ENCODE measurements at places on chromosomes 2 and 18. TPM values are rescaled to one million over a fixed set of nuclear protein-coding genes. Genes with fewer than 3 reads are reported as not detected.

DNA sequence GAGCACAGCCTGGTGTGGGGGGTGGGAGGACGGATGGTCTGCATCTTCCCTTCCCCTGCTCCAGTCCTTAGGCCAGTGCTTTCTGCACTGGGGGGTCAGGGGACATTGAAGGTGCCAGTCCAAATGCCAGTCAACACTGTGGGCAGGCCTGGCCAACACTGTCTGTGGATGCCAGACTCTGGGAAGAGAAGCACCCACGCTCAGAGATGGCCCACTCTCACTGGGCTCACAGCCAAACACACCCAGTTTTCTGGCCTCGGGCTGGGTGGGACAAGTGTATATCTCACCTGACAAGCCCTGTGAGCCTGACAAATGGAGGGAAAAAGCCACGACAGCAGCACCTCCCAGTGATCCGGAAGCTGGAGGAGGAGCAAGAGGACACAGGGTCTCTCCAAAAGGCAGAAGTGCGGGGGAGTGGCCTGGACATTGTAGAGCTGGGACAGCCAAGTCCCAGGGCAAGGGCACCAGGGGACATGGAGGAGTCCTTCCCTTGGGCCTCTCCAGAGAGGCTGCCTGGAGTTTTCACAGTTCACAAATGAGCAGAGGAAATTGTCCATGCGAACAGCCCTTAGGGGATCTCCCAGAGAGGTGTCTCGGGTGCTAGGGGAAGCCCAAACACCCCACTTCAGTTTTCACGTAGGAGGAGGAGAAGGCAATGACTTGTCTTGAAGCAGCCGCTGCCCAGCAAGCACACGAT is 79.3 kb downstream of the SDC1 start:
- H3K36me3 ChIP-seq: peaks cover 8% of the 10 kb centered on the region
- no peak for DNase-seq
- no peaks in the 10 kb centered on the region for H3K27me3 ChIP-seq
- peaks cover 43% of the 10 kb centered on the region for H3K4me1 ChIP-seq
- H3K27ac ChIP-seq: no peak overlapping the region
- no peak overlapping the region for H3K4me3 ChIP-seq

The SCN3A gene
- not detected for total RNA-seq

DNA sequence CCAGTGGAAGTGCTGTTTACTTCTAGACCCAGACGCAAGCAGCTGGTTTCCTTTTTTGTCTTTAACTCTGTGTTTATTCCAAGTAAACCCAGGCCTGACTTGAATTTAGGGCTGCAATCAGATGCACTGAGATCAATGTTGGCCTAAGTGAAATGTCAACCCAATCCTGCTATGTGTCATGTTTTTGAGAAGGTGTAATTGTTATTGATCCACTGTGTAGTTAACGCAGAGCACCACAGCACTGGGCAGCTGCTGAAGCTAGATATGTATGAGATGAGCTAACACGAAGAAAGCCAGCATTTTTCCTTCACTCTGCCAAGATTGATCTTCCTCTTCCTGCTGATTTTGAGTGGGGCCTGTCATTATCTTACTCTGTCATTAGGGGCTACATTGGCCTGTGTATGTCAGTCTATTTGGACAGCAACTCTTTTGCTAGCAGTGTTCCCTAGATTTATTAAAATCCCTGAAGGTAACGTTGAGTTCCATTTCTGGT is 18.9 kb upstream of the DLX1 start:
- H3K27me3 ChIP-seq: no peaks in the 10 kb centered on the region
- peaks cover 6% of the 10 kb centered on the region for H3K36me3 ChIP-seq
- no peak for DNase-seq
- H3K4me1 ChIP-seq: peaks cover 6% of the 10 kb centered on the region

DNA sequence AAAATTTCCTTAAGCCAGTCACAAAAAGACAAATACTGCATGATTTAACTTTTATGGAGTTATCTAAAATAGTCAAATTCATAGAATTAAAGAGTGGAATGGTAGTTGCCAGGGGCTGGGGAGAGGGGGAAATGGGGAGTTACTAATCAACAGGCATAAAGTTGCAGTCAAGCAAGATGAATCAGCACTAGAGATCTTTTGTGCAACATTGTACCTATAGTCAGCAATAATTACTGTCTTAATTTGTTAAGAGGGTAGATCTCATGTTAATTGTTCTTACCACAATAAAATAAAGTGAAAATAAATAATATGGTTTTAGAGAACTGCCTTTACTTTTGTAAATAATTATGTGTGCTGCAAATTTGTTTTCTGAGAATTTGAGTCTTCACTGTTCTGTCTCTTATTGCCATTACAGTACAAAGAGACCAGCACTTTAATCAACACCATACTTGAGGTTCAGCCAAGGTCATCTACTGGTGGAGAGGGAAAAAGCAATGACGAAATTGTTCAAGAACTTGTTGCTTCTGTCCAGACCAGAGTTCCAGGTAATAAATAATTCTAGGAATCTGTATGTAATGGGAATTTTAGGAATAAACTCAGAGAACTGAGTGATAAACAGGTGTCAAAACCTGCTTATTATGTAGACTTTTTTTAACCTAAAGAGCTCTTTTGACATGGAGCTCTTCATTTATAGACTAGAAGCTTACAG is 75.5 kb downstream of the TRABD2A start:
- DNase-seq: peak; percentile 29
- no peaks in the 10 kb centered on the region for H3K36me3 ChIP-seq
- H3K27me3 ChIP-seq: no peaks in the 10 kb centered on the region
- no peak overlapping the region for H3K27ac ChIP-seq

DNA sequence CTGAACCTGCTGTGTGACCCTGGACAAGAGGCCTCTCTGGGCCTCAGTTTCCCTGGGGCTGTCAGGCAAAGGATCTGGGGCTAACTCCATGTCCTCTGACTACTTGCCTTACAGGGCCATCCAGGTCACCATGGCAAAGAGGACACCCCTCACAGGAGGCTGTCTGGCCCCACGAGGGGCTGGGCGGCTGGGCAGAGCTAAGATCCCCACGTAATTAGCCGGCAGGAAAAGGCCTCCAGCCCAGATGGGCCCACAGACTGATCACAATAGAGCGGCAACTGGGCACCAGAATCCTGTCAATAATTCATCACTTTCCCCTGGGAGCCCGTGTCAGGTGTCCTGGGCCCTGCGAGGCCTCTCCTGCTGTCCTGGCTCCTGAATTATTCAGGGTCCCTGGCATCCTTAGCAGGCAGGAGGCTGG is 44.8 kb upstream of the OTOF start:
- H3K36me3 ChIP-seq: no peaks in the 10 kb centered on the region
- no peak overlapping the region for H3K27ac ChIP-seq
- no peak for DNase-seq
- no peak overlapping the region for H3K4me3 ChIP-seq
- H3K27me3 ChIP-seq: peaks cover 41% of the 10 kb centered on the region

DNA sequence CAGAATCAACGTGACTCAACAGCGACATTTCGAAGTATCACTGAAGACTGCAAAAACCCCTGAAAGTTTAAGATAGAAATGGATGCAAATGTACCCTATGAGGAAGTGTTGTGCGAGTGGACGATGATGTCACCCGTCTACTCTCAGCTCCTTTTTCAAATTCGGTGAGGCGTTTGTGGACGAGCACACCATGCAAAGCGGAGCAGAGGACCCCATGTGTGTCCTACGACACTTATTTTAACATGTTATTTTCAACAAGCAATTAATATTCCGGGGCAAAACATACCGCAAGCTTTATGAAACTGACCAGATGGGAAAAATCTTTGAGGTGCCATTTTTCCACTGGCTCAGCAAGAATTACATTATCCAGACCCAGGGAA is 2.0 kb downstream of the PXDN start:
- peak overlapping the region; percentile 79 for H3K4me3 ChIP-seq
- H3K36me3 ChIP-seq: peaks cover 24% of the 10 kb centered on the region
- peaks cover 7% of the 10 kb centered on the region for H3K4me1 ChIP-seq
- DNase-seq: no peak

DNA sequence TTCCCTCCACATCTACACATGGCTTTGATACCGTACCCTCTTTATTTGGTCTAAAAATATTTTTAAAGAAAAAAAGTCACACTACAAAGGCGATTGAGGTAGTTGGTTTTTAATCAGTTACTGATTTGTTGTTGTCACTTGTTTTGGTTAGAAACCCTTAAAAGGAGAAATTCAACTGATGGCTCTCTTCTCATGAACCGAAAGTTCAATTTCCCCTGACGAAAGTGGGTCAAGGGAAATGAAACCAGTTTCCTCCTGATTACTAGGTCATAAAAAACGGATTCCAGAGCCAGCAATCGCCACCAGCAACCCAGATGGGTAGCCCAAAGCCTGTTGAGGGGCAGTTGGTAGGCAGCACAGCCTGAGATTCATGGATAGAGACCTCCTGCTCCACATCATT is 63.2 kb downstream of the DLGAP1 start:
- peaks cover 8% of the 10 kb centered on the region for H3K4me1 ChIP-seq
- H3K27ac ChIP-seq: no peak overlapping the region
- H3K36me3 ChIP-seq: no peaks in the 10 kb centered on the region
- no peaks in the 10 kb centered on the region for H3K27me3 ChIP-seq
- no peak overlapping the region for H3K4me3 ChIP-seq

DNA sequence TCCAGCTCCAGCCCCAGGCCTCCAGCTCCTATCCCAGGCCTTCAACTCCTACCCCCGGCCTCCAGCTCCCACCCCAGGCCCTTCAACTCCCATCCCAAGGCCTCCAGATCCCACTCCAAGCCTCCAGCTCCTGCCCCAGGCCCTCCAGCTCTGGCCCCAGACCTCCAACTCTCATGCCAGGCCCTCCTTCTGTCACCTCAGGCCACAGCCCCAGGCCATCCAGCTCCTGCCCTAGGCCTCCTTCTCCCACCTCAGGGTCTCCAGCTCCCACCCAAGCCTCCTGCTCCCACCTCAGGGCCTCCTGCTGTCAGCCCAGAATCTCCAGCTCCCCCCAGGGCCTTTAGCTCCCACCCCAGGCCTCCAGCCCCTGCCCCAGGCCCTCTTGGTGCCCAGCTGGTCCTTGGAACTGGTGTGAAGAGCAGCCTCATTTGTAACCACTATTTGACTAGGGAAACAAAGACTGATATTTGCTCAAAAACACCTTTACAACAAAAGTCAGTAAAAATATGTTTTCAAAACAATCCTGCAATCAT is 67.8 kb upstream of the SALL3 start:
- no peaks in the 10 kb centered on the region for H3K27me3 ChIP-seq
- H3K36me3 ChIP-seq: no peaks in the 10 kb centered on the region
- no peak overlapping the region for H3K27ac ChIP-seq
- no peak for DNase-seq
- no peak overlapping the region for H3K4me3 ChIP-seq

- DNase-seq: peak; percentile 41
- H3K4me1 ChIP-seq: no peaks in the 10 kb centered on the region
- no peaks in the 10 kb centered on the region for H3K27me3 ChIP-seq
- no peak overlapping the region for H3K4me3 ChIP-seq
- H3K36me3 ChIP-seq: no peaks in the 10 kb centered on the region
- H3K27ac ChIP-seq: no peak overlapping the region
Observed at GRCh38 chr2:126482582-126483464, 173.1 kb upstream of the GYPC start.

- no peaks in the 10 kb centered on the region for H3K27me3 ChIP-seq
- H3K4me3 ChIP-seq: peak overlapping the region; percentile 30
- no peak for DNase-seq
- peaks cover 7% of the 10 kb centered on the region for H3K36me3 ChIP-seq
- H3K27ac ChIP-seq: peak overlapping the region; percentile 76
Observed at GRCh38 chr2:55012672-55013484, 37.4 kb downstream of the RTN4 start.

DNA sequence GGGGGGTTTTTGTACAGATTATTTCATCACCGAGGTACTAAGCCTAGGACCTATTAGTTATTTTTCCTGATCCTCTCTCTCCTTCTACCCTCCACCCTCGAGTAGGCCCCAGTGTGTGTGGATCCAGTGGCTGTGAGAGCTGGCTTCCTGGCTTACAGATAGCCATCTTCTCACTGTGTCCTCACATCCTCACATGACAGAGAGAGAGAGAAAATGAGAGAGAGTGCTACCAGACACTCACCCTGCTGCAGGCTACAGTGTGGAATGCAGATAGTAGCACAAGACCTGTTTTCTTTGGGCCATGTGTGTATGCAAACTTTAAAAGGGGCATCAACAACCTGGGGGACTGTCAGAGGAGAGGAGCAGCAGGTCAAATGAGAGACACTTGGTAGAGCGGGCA is 9.5 kb downstream of the KCNK3 start:
- H3K4me1 ChIP-seq: no peaks in the 10 kb centered on the region
- no peak overlapping the region for H3K4me3 ChIP-seq
- H3K27ac ChIP-seq: no peak overlapping the region

The FSHR gene
- not detected for total RNA-seq

DNA sequence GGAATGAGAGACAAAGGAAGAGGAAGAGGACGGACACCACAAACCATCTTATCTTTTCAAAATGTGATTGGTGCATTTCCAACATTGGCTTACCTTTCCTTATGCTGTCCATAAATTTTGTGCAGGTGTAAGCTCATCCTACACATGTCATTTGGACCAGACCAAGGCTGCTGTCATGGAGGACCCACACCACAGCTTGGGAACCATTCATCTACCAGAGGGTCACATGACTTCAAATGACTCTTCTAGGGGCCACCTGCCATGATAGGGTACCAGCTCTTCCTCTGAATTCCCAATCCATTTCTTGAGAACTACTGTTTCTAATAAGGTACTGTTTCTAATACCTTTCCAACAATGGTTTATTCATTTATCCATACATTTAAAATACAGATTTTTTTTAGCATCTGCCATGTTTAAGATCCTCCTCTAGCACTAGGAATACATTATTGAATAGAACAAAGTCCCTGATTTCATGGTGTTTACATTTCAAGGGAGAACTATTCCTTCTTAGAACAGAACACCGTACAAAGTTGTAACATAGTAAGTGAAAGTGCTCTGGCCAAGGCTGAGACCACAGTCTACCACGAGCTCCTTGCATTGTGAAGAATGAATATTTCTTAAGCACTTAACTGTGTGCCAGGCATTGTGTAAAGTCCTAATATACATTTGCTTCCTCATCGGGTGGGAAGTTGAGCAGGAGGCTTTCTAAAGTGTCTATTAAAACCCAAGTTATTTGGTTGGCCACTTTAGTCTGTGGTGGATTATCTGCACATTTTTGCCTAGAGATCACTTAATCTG is 246.1 kb upstream of the FN1 start:
- DNase-seq: no peak
- no peak overlapping the region for H3K27ac ChIP-seq
- H3K27me3 ChIP-seq: no peaks in the 10 kb centered on the region
- no peaks in the 10 kb centered on the region for H3K36me3 ChIP-seq
- H3K4me3 ChIP-seq: no peak overlapping the region

GRCh38 chr18:23756590-23757436 is 67.6 kb downstream of the LAMA3 start:
- H3K36me3 ChIP-seq: no peaks in the 10 kb centered on the region
- DNase-seq: no peak
- no peak overlapping the region for H3K27ac ChIP-seq
- H3K27me3 ChIP-seq: no peaks in the 10 kb centered on the region
- H3K4me1 ChIP-seq: no peaks in the 10 kb centered on the region

- peaks cover 14% of the 10 kb centered on the region for H3K4me1 ChIP-seq
- no peak overlapping the region for H3K4me3 ChIP-seq
- H3K27me3 ChIP-seq: no peaks in the 10 kb centered on the region
- peaks cover 25% of the 10 kb centered on the region for H3K36me3 ChIP-seq
- peak overlapping the region; percentile 46 for H3K27ac ChIP-seq
Observed at GRCh38 chr2:69743847-69744264, 1.9 kb downstream of the ANXA4 start.

GRCh38 chr2:29777161-29777560 is 144.2 kb downstream of the ALK start:
- H3K36me3 ChIP-seq: no peaks in the 10 kb centered on the region
- H3K4me3 ChIP-seq: no peak overlapping the region
- peak; percentile 4 for DNase-seq
- no peaks in the 10 kb centered on the region for H3K4me1 ChIP-seq
- H3K27ac ChIP-seq: no peak overlapping the region
- H3K27me3 ChIP-seq: peaks cover 46% of the 10 kb centered on the region

The ATP6V1B1 gene
- not detected for total RNA-seq

The HS6ST1 gene
- total RNA-seq: 11.4 TPM

Data from MCF 10A (cell line).